ENCODE measurements at places on chromosomes 2 and 18.

- no peak for DNase-seq
These were observed 70.6 kb upstream of the GLS start for GRCh38 chr2:190809876-190810525.

DNA sequence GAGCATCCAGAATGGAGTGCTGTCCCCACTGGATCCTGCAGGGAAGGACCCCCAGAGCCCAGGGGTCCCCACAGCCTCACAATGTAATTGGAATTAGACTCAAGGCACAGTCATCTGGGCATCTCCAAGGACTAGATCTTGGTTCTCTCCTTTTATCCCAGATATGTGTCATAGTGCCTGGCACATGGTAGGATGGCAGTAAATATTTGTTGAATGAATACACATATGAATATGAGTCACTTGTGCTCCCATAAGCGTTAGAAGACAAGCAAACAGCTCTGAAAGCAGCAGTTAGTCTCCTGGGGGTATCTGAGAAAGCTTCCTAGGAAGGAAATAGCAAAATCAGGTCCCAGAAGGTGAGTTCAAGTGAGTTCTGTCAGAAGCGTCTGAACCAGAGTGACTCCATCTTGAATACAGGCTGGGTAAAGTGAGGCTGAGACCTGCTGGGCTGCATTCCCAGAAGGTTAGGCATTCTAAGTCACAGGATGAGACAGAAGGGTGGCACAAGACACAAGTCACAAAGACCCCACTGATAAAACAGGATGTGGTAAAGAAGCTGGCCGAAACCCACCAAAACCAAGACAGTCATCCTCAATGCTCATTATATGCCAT, 234.1 kb upstream of the ID2 start:
- DNase-seq = no peak

GRCh38 chr18:35507192-35507591, 9.4 kb upstream of the INO80C start:
- no peak for DNase-seq

DNA sequence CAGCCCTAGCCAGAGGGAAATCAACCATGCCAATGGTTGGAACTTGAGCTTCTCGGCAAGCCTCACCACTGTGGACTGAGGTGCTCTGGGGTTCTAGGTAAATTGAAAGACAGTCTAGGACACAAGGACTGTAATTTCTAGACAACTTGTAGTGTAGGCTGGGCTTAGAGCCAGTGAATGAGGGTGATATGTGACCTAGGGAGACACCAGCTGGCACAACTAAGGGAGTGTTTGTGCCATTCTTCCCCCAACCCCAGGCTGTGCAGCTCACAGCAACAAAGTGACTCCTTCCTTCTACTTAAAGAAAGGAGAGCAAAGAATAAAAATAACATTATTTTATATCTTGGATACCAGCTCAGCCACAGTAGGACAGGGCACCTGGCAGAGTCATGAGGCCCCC, 1690.7 kb upstream of the TMEFF2 start:
- DNase-seq = no peak

DNA sequence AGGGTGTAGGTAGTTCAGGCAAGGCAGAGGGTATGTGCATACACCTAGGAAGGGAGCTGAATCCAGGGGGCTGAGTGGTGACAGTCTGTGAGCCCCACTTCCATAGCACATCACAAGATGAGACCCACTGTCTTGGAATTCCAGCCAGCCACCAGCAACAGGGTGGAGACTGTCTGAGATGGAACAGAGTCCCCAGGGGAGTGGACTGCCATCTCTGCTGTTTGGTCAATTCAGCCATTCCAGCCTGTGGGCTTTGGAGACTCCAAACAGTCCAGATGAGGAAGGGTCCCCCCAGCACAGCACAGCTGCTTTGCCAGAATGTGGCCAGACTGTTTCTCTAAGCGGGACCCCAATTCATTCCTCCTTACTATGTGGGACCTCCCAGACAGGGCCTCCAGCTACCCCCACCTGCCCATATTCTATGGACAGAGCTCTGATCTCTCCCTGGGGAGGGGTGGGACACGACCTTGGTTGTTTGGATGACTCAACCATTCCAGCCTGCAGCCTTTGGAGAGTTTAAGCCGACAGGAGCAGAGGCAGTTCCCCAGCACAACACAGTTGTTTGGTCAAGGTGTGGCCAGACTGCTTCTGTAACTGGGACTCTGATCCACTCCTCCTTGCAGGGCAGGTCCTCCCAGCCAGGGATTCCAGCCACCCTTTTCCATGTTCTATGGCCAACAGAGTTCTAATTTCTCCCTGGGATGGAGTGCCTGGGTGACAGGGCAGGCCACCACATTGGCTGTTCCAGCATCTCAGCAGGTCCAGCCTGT, 178.0 kb downstream of the RND3 start:
- DNase-seq = no peak

GRCh38 chr2:142873831-142874287, 3.6 kb upstream of the KYNU start:
- DNase-seq = no peak

DNA sequence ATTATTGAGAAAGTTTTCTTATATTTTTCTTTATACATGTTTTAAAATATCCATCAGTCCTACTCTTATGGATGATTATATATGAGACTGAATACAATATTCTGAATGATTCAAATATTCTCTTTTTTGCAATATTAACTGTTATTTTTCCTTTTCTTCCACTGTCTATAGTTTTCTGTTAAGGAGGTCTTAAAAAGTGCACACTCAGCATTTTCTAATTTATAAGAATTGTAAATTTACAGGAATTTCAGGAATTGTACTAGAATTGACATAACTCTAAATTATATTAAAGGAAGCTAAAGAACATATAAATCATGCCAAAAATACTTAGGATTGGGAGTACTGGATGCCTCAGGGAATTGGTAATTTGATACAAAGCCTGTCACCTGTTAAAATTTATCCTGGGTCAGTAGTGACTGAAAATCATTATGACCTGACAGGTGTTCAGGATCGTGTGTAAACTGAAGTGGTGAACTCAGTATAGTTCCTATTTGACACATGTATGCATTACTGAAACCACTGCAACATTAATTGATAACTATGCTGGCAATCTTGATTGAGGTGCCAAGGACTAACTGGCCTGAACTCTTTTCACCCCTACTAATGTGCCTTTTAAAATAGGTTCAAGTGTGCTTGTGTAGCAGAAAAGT, 30.4 kb downstream of the MSTN start:
- no peak for DNase-seq

GRCh38 chr2:227413371-227413770, 25.6 kb upstream of the SCYGR1 start:
- DNase-seq = no peak

GRCh38 chr2:35989503-35989902, 366.1 kb upstream of the CRIM1 start:
- no peak for DNase-seq

- DNase-seq = no peak
These were observed 29.4 kb upstream of the IGFBP2 start for GRCh38 chr2:216603884-216604245.

- DNase-seq = no peak
These were observed 252.5 kb downstream of the ETAA1 start for GRCh38 chr2:67649331-67650261.

DNA sequence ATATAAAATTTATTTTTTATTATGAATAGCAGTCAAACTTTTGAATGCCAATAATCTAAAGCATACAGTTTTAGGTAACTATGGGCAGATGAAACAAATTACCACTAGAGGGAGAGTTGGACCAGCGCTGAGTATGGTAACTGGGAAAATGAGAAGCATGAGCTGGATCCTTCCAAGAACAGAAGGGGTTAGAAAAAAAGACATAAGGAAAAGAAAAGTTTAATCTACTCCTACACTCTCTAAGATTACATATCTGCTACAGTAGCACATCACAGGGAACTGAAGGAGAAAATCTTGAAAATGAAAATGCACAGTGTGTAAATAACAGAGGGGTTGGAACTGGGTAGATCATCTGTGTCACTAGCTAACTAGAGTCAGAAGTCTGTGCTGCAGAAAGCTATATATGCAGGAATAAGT, 15.5 kb downstream of the REG3G start:
- no peak for DNase-seq

DNA sequence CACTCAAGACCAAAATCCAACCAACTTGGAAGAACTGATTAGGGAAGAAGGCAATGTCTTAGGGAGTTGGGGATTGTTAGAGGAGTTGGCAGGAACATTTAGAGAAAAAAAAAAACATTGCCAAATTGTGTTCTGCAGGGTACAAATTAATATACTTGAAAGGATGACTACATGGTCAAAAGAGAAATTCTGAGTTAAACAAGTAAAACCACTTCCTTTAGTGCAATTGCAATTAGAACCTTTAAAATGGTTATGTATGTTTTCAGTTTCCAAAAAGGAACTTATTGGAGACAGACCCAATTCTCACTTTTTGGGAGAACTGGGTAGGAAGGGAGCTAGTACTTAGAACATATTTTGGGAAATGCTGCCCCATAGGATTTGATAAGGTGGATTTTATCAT, 137.9 kb downstream of the GPD2 start:
- DNase-seq = no peak

DNA sequence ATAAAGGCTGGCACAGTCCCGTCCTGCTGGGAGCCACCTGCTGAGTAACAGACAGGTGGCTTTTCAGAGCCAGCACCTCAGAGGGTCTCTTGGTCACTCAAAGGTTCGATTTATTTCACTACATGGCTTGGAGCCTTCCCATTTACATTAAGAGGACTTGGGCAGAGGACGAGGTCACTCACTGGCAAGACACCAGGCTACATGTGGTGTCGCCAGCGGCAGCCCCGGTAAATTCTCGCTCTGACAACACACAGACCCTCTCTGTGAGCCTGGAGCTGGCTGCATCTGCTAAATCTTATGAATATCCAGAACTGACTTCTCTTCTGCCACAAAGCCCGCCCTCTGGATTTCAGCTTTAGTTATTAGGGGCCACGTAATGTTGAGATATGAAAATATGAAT, 254.7 kb downstream of the VAPA start:
- DNase-seq = no peak

DNA sequence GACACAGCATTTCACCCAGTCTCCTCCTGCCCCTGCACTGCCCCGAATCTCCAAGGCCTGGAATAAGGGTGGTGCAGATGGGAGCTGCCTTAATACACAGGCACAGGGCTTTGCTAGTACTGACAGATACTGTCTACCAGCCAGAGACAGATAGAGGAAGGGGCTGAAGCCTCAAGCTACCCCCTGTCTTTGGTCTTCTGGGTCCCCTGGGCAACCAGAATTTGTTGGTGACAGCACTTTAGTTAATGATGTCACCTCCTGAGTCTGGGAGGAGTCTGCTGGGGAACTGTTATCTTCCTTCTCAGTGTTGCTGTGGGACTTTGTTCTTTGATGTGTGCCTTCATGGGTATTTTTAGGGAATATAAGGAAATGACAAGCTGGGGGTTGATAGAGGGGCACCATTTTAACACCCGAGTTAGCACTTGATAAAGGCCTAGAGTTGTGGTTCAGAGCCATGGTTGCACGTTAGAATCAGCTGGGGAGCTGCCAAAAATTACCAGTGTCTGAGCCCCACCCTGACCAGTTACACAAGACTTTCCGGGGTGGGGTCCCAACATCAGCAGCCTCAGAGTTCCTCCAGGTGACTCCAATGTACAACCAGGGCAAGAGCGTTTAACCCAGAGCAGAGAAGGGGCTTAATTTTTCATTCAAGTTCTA, 136.8 kb downstream of the SMAD7 start:
- DNase-seq = no peak

DNA sequence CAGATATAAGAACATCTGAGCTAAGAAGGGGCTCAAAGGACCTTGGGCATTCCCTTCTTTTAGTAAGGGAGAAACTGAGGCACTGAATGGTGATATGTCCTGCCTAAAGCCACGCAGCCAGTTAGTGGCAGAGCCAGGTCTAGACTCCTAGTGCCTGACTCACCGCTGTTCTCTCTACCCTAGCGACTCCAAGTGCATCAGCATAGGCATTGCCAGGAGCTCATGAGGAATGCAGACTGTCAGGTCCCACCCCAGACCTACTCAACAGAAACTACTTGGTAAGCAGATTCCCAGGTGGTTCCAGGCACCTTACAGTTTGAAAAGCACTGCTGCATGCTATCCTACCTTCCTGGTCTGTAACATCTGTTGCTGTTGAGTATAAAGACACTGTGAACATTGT, 158.9 kb downstream of the MSH2 start:
- no peak for DNase-seq

DNA sequence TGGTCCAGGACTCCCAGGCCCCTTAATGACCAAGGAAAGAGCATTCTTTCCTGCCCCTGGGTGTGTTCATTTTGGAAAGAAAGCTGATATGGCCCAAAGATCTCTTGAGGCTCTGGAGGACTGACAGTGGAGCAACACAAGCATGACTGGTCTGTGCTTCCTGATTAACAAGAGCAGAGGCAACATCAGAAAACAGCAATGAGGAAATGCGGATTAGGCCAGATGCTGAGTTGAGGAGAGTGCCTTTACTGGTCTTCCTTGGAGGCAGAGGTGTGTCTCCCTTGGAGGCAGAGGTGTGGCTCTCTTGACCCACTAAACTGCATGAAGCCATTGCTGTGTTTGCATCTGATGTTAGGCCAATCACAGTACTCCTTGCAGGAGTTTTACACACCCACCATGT, 19.9 kb downstream of the IL36B start:
- no peak for DNase-seq

- no peak for DNase-seq
These were observed 48.1 kb downstream of the ID2 start for GRCh38 chr2:8729939-8730338.

GRCh38 chr18:21484851-21485636, 115.5 kb downstream of the ESCO1 start:
- no peak for DNase-seq

- no peak for DNase-seq
These were observed 24.2 kb upstream of the TANK start for GRCh38 chr2:161135951-161136593.

GRCh38 chr2:233141901-233142300, 81.8 kb downstream of the INPP5D start:
- DNase-seq = no peak

GRCh38 chr2:95669441-95669991, 77.7 kb downstream of the TRIM43 start:
- no peak for DNase-seq

- no peak for DNase-seq
These were observed 200.6 kb downstream of the NAPG start for GRCh38 chr18:10726198-10727068.
